ENCODE measurements at places on chromosomes 1 and 21.
A peak's percentile ranks its signal among the peaks of the same experiment; 100 is the strongest.

DNA sequence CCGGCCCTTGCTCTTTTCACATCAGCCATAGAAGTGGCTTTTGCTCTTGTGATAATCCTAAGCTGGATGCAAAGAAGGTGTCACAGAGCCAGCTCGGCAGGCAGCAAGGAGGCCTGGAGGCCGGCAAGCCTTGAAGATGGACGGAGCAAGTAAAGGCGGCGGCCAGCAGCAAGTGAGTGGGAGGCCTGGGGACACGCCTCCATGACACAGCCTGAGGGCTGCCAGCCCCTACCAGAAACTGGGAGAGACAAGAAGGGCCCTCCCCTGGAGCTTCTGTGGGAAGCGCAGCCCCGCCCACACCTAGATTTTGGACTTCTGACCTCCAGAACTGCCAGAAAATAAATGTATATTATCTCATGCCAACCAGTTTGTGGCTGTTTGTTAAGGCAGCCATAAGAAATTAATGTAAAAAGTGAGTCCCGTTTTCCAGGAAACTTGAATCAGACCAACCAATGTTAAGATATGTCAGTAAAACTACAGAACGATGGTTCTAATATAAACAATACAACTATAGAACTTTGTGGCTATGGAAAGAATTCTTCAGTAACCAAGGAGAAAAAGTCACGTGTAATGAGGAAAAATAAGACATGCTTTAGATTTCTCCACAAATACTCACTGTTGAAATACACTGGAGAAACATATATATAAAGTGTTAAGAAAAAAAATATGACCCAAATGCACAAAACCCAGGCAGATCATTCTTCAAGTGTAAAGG lies 49.9 kb downstream of the BACE2 start:
- no peak for DNase-seq

GRCh38 chr1:91583326-91583755 lies 82.7 kb downstream of the CDC7 start:
- no peak for DNase-seq

- DNase-seq: no peak
Measured at GRCh38 chr1:208899438-208899837, 655.3 kb upstream of the PLXNA2 start.

GRCh38 chr1:89525169-89525855 lies 683 bp downstream of the LRRC8B start:
- DNase-seq: peak; percentile 38

DNA sequence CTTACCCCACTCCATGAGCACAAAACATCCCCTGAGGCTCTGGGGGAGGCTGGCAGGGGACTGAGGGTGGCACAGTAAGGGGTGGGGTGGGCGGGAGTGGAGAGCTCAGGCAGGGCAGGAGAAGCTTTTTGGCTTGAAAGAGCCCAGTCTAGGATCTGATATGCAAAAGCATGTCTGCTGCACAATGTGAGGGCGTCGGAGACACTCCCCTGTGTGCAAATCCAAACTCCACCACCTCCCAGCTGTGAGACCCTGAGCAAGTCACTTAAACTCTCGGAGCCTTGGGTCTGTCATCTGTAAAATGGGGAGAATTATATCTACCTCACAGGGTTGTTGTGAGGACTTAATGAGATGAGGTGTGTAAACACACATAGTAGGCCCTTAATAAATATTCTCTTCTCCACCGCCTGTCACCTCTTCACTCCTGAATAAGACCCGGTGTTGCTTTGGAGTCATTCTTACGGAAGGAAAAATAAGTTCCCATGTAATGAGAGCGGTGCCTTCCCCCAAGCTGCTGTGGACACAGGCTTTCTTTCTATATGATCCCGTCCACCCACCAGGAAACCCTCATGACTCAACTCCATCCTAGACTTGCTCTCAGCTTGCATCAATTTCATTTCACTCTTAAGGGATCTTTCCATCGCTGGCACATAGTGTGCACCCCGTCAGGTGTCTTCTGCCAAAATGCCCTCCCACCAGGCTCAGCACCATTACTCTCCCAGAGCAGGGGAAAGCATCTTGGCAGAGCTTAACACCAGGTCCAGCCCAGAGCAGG lies 12.5 kb downstream of the KCNN3 start:
- no peak for DNase-seq

GRCh38 chr1:236275061-236275460 lies 6.7 kb downstream of the ERO1B start:
- DNase-seq: no peak

GRCh38 chr1:114111731-114112641 lies 41.7 kb downstream of the SYT6 start:
- no peak for DNase-seq

DNA sequence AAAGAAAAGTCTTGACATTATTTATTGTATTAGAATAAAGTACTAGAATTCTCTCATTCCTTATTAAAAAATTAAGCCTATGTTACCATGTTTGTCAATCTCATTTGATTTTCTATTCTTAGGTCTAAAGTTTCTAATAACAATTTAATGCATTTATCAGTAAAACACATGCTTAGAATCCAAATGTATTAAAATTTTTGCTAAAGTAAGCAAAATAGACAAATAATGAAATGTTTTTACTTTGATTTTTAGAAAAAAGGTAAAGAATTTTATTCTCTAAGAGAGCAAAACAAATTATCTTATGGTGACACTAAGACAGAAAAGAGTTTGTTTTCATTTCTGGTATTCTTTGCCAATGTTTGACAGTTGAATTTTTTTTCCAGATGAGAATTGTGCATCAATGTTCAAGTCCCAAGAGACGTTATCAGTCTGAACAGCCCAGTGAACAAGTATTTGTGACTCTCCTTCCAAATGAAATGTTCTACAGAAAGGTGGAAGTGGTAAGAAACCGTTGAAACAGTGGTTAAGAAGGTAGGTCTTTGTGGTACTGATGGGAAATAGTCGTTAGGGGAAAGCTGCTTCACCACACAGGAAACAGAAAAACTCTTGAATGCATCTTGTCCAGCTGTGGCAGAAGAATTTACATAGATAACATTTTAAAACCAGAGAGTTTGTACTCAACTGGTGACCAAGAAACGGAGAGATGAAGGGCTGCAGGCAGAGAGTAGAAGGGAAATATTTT lies 402.5 kb downstream of the PTPRC start:
- DNase-seq: no peak

- no peak for DNase-seq
Measured at GRCh38 chr1:213982672-213983492, 4.9 kb upstream of the PROX1 start.

- no peak for DNase-seq
Measured at GRCh38 chr1:43521078-43521477, 9.6 kb upstream of the PTPRF start.

DNA sequence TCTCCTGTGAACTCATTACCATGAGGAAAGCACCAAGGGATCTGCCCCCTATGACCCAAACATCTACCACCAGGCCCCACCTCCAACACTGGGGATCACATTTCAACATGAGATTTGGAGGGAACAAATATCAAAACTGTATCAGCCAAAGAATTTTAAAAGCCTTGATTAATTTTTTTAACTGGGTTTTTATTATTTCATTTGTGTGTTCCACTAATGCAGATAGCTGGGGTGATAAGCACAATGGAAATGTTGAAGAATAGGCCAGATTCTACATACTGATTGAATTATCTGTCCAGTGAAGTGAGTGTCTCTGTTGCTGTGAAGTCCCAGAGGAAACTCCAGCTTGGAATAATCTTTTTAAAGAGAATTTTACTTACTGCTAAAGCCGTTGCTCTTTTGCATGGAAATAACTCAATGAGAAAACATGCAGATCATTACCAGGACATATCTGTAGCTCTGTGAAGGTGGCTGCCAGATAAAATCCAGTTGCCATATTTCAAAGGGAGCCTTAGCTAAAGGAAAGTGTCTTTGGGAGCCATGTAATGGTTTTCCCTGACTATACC lies 44.4 kb upstream of the DHCR24 start:
- DNase-seq: no peak

GRCh38 chr1:41242342-41243078 lies 404 bp upstream of the SCMH1 start:
- peak; percentile 9 for DNase-seq

GRCh38 chr1:64865105-64865757 lies 101.1 kb downstream of the JAK1 start:
- DNase-seq: no peak

DNA sequence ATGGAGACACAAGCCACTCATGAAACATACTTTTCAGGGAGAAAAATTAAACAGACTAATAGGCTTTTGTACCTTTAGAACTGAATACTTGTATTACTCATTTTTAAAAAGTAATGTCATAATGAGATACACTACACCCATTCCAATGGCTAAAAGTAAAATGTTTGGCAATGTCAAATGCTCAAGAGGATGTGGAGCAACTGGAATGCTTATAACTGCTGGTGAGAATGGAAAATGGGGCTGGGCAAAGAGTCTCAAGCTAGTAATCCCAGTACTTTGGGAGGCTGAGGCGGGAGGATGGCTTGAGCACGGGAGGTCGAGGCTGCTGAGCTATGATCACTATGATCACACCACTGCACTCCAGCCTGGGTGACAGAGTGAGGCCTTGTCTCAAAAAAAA lies 86.3 kb downstream of the NKAIN1 start:
- no peak for DNase-seq

- DNase-seq: no peak
Measured at GRCh38 chr1:84298684-84299535, 2.6 kb upstream of the SAMD13 start.

- no peak for DNase-seq
Measured at GRCh38 chr1:205610036-205610435, 21.8 kb downstream of the ELK4 start.

GRCh38 chr1:83055391-83056170 lies 943.4 kb downstream of the TTLL7 start:
- no peak for DNase-seq

- no peak for DNase-seq
Measured at GRCh38 chr1:165560883-165561656, 17.3 kb downstream of the LRRC52 start.

DNA sequence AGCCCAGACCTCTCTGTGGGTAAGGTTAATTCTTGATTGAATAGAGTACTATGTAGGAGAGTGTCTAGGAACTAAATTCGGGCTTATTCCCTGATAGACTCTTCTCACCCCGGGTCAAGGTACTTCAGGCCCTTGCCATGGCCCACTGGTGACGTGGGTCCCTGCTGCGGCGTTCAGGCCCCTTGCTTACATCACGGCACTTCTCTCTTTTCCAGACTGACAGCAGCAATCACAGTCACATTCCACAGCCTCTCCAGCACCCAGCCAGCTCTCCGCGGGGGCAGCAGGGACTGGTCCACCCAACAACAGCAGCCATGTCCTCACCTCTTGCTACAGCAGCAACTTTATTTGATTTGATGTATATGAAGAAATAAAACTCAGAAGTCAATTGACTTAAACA lies 401.2 kb upstream of the VAMP3 start:
- no peak for DNase-seq

- no peak for DNase-seq
Measured at GRCh38 chr1:71908303-71908702, 374.0 kb downstream of the NEGR1 start.

GRCh38 chr21:33858667-33859372 lies 56.8 kb downstream of the ATP5PO start:
- no peak for DNase-seq

DNA sequence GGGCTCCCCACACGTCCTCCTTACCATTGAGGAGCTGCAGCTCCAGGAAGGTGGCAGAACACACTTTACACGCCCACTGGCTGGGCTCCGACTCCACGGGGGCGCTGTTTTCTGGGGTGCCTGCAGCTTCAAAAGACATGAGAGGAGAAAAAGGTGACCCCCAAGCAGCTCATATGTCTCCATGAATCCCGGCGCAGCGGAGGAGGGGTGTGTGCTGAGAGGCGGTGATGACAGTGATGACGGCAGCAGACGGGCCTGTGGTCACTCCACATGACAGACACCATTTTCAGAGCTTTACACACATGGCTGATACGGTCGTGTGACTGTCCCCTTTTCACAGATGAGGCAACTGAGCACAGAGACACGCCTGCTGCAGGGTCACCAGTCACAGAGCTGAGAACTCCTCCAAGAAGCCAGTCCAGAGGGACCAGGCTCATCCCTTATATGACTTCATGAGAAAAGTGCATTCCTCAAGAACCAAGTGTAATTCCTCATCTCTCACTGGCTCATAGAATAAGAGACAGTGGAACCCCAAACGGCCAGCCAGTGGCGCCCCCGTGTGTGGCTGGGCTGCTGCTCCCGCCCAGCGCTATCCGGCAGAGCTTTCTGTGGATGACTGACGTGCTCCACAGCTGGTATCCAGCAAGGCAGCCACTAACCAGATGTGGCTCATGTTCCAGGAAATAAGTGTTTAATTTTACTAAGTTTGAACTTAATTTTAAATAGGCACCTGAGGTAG lies 31.9 kb downstream of the PRDM15 start:
- DNase-seq: no peak

DNA sequence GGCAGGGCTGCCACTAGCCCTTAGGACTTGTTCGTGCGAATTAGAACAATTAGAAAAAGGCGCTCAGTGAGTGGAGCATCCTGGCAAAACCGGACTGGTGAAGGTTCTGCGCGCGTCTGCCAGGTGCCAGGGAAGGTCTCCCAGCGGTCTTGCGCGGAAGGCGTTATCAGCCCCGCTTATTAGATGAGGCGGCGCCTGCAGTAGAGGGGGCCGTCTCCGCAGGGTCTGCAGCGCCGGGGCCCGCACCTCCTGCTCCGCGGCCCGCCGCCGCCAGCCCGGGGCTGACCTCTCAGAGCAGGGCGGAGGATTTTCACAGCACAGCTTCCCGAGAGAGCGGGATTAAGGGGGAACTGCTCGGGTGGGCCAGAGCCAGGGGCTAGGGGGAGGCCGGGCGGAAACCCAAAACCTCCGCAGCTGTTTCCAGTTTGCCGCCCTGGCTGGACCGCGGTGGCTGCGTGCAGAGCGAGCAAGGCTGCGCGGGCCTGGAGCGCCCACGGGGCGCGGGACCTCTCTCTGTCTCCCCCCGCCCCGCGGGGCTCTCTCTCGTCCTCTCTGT lies 155.2 kb downstream of the FOXD2 start:
- no peak for DNase-seq

DNA sequence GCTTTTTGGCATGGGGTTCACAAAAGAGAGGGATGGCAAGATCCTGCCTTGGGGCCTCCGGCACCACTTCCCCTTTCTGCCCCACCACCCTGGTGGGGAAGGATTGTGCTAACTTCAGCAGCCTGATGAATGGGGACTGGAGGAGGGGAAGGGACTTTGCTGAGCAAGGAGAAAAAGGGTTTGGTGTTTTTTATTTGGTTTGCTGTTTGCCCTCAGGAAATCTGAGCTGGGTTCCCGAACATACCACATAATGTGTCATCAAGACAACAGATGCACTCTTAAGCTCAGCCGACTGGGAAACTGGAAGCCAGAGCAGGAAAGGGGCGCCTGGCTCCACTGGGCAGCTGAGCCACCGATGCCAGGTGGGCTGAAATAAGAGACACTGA lies 19.8 kb downstream of the OLFML2B start:
- no peak for DNase-seq

DNA sequence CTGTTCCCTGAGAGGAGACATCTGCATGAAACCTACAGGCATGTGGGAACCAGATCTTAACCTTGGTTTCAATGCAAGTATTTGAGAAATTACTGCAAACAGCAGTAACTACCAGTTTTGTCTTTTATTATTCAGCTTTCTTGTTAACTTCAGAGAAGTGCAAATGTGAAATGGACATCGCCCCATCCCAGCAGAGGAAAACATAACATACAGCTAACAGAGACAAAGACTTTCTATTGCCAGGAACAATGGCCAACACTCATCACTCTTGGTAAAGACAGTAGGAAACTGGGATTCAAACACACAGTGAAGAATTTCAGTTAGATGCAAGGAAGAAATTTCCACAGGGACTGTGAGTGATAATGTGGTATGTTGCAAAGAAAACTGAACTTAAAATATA lies 115.1 kb downstream of the SLC30A10 start:
- no peak for DNase-seq

GRCh38 chr1:184881941-184882913 lies 92.1 kb downstream of the NIBAN1 start:
- DNase-seq: no peak
